ENCODE measurements at places on chromosomes 6 and 20.

- DNase-seq, result no peak
Measured at GRCh38 chr20:23119456-23120216, 33.5 kb upstream of the CD93 start.

GRCh38 chr6:73803562-73804241, 107.7 kb downstream of the CD109 start:
- DNase-seq, result no peak

- DNase-seq, result no peak
Measured at GRCh38 chr20:51495291-51495690, 47.2 kb downstream of the NFATC2 start.

GRCh38 chr20:24444526-24445190, 24.8 kb upstream of the SYNDIG1 start:
- no peak for DNase-seq

DNA sequence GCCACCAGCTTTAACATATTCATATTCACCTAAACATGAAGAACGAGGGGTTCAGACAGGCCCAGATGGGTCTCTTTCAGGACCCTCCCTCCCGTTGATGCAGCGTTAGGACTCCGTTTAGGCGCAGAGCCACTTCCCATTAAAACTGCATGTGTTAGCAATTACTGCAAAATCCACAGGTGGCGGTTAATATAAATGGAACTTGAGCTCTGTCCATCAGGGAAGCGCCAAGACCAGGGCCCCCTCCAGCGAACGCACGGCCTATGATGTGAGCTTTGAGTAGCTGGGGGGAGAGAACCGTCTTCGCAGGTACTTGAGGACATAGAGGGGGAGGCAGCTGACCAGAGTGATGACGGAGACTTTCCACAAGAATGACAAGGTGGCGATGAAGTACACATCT, 58.4 kb upstream of the NFATC2 start:
- no peak for DNase-seq

DNA sequence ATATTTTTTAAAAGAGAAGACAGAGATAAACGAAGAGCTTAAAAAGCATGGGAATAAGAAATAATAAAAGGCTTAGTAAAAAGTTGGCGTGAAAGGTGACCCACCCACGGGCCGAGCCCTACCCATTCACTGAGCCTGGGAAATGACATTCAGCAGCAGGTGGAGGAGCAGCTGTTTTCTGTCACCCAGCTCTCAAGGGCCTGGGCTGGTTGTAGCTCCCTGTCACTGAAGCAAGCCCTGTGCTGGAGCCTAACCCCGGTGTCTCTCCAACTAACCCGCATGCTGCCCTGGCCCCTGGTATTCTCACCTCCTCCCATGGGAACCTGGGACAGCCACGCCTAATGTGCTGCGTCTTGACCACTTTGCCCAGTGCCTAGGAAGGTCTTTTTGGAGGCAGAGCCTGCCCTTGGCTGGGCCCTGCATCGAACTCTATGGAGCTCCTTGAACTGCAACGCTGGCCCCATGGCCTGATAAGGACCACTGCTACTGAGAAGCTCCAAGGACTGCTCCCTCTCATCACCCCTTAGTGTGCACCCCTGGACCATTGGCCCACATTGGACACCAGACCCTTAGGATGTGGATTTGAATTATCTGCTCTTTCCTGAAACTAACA, 68.8 kb upstream of the IYD start:
- peak; percentile 42 for DNase-seq

- peak; percentile 54 for DNase-seq
Measured at GRCh38 chr6:43263314-43264178, 20.3 kb downstream of the TTBK1 start.

GRCh38 chr20:62691487-62691886, 17.1 kb upstream of the NTSR1 start:
- DNase-seq, result no peak

- DNase-seq, result no peak
Measured at GRCh38 chr6:125220712-125221111, 67.1 kb downstream of the TPD52L1 start.

- no peak for DNase-seq
Measured at GRCh38 chr6:27260836-27261375, 13.4 kb downstream of the PRSS16 start.

DNA sequence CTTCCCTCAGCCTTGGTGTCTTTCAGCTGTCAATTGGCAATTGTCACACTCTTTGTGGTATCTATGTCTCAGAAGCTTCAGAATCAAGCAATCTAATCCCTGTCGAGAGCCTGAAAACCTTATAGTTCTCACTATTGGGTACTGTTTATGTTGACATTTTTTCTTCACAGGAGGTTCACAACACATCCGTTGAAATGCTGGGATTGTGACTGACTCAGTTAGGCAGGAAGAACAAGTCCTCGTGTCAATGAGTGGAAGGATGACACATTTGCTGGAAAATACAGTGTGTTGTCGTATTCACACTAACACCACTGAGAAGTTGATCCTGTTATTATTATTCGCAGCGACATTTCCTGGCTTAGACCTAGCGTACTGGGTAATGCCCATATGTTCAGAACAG, 163.9 kb upstream of the CITED2 start:
- no peak for DNase-seq

GRCh38 chr20:4073852-4074741, 58.7 kb upstream of the RNF24 start:
- DNase-seq, result no peak

GRCh38 chr20:52379723-52380336, 188.3 kb upstream of the ZFP64 start:
- DNase-seq, result peak; percentile 28

DNA sequence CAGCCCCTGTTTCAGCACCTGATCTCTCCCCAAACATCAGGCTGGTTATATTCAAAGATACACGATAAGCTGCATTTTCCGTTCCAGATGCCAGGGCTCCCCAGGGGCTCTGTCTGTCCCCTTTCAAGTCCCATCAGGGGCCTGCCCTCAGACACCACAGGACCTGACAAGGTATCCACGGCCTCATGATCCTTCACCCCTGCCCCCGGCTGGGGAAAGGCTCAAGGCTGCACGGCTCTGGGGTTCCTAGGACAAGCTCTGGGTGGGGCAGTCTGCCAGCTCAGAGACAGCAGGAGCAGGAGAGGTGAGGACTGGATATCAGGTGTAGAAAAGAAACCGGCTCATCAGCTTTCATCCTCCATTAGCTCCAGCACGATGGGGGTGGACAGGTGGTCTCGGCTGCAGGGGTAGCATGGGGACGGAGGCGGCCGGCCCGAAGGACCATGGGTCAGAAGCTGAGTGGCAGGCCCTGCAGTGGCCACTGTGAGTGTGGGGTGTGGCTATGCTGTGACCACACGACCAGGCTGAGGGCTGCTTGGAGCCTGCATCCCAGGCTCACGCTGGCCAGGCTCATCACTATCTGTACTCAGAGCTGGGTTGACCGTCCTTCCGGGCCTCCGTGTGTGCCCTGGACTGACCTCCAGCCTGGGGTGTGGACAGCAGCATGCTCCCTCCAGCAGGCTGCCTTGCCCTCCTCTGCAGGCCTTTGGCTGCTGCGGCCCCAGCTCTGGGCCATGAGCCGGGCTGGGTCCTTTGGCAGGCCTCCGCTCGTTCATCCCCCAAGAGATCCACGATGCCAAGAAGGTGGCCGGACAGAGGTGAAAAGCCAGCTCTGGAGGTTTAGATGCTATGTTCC, 386.2 kb downstream of the THBS2 start:
- DNase-seq, result no peak

- DNase-seq, result peak; percentile 56
Measured at GRCh38 chr6:96522465-96523009, 931 bp downstream of the UFL1 start.

GRCh38 chr6:67679566-67680296, 955.4 kb upstream of the ADGRB3 start:
- no peak for DNase-seq

DNA sequence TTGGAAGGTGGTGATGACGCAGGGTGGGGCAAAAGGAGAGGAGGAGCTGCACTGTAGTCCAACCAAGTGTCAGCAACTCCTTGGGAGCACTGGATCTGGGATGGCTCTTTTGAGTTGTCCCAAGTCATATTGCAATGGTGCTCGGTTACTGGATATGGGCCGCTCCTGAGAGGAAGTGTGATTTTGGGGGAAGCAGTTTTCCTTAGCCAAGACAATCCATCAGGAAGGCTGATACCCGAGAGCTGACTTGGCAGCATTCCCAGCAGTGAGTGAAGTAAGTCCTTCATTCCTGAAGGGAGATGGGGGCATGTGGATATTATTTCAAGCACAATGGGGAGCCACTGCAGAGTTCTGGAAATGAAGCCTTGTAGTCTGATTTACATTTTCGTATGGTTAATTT, 354.1 kb downstream of the RFPL4B start:
- DNase-seq, result no peak

DNA sequence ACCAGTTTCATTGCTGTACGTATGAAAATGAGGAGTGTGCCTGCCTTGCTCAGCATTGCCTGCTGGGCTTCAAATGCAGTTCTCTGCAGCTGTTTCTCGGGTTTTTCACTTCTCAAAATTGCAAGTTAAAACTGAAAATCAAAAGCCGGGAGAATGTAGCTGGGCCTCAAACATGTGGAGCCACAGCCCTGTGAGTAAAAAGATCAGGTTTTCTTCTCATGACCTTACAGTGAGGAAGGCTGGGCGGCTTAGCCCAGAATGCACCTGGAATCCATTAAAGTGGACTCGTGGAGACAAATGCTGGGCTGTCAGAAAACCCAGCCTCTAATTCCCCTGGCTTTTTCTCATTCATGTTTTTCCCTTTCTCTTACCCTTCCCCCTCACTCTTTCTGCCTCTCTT, 34.4 kb downstream of the DSE start:
- DNase-seq, result peak; percentile 82

- DNase-seq, result no peak
Measured at GRCh38 chr6:37967651-37968050, 148.1 kb downstream of the ZFAND3 start.

- DNase-seq, result no peak
Measured at GRCh38 chr20:47568019-47568418, 66.3 kb downstream of the NCOA3 start.

DNA sequence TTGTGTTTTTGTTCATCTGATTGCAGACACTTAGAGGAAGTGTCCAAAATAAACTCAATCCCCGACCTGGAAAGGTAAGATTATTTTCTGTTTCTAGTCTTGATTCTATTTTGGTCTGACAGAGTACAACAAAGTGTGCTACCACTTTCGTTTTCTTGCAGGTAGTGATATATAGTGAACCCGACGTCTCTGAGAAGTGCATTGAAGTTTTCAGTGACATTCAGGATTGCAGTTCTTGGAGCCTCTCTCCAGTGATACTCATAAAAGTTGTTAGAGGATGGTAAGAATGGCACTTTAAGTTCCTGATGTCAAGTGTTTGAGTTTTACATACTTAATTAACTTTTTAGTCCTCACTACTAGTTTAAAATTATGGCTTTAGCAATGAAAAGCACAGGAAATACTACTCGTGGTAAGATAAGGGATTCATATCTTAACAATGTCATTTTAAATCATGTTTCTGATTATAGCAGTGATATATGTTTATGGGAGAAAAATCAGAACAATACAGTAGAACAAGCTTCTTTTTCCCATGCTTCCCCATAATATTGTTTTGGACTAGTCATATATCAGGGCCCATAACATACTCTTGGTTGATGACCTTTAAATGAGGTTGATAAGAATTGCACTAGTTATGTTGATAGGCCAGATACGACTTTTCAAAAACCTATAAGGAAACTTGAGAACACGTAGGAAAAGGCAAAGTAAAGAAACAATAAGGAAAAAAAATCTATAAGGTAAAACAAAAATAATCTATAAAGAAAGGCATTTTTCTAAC, 104.0 kb downstream of the RTN4IP1 start:
- DNase-seq, result no peak

- DNase-seq, result peak; percentile 25
Measured at GRCh38 chr20:9262653-9263194, 193.8 kb downstream of the PLCB4 start.

DNA sequence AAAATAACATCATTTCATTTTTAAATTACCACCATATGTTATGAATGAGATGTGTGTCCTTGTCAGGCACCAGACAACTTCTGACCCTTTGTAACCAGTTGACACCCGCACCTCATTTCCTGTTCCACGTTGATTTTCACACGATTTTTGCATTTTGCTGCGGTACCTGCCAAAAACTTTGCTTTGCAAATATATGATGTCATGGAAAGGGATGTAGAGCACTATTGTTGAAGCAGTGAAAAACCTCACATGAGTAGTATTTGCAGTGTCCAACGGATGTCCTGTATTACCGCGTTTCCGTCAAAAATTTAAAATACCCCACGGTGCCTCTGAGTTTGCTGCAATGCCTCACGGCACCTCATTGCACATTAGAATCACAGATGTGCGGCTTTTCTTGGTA, 115.6 kb downstream of the MTHFD1L start:
- peak; percentile 71 for DNase-seq

DNA sequence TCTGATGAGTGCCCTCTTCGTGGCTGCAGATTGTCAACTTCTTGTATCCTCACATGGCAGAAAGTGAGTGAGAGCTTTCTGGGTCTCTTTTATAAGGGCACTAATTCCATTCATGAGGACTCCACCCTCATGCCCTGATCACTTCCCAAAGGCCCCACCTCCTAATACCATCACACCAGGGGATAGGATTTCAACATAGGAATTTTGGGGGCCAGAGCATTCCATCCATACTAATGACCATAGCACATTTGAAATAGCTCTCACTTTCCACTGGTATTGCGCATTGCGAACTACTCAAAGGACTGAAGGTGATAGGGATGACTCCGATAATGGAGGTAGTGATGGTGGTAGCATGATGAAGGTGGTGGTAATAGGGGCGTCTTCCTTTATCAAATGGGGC, 324.3 kb downstream of the PRL start:
- no peak for DNase-seq

DNA sequence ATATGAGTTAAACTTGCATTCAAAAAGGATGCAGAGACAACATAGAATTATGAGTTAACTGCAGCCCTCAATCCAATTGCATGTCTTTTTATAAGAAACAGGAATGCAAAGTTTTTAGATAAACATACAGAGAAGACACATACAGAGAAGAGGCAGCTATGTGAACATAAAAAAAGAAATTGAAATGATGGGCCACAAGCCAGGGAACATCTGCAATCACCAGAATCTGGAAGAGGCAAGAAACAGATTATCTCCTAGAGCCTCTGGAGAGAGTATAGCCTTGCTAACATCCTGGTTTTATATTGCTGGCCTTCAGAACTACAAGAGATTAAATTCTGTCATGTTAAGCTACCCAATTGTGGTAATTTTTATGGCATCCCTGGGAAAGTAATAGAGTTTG, 257.2 kb upstream of the EYS start:
- DNase-seq, result peak; percentile 31

- DNase-seq, result no peak
Measured at GRCh38 chr6:88545991-88546390, 379.8 kb upstream of the CNR1 start.

All from muscle of arm (tissue), 14 donors.